ENCODE measurements at places on chromosomes 7 and 10.

DNA sequence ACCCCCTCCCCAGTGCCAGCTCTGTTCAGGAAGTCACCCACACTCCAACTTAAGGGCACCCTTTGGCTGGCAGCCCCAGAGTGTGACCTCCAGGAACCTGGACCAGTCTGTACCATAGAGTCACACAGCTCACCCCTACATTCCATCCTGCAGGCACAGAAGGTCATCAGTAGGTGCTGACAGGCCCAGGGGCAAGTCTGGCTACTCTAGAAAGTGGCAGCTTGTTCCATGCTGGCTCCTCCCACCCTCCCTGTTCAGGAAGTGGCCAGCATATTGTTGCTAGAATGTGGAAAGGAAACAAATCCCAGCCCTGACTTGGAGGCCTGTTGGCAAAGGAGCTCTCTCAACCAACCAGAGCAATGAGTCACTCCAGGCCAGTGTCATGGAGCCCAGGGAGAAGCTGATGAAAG, 3.2 kb upstream of the NCOA4 start:
- no peak for DNase-seq

DNA sequence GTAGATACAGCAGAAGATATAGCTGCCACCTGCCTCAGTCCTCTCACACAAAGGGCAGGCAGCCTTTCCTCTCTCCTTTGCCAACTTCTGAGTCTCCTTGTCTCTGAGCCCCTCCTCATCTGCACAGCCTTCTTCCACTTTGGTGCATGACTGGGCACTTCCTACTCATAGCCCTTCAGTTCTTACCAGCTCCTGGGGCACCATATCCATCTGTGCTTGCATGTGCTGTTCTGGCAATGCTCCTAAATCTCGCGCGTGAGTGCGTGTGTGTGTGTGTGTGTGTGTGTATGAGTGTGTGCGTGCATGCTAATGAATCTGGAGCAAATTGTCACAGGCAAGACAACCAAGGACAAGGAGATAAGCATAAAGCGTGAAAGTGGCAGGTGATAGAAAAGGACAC, 1271.6 kb upstream of the SORCS1 start:
- DNase-seq: no peak

DNA sequence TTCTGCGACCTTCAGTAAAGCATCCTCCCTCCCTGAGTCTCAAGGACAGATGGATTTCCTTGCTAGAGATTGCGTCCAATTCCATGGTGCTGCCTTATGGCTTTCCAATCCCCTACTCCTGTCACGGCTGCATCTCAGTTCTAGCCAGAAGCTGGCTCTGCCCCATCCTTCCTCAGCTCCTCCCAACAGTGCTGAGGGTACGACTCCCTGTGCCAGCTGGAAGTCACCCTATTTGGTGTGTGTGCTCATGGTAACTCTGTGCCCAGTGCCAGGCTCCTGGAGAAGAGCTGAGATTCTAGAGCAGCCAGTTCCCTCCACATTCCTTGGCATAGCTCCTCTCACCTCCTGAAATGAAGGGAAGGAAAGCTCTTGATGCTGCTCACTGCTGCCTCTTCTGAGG, 185.0 kb upstream of the PODXL start:
- DNase-seq: no peak

- DNase-seq: no peak
These were observed 184.3 kb downstream of the NEBL start for GRCh38 chr10:20712774-20713173.

DNA sequence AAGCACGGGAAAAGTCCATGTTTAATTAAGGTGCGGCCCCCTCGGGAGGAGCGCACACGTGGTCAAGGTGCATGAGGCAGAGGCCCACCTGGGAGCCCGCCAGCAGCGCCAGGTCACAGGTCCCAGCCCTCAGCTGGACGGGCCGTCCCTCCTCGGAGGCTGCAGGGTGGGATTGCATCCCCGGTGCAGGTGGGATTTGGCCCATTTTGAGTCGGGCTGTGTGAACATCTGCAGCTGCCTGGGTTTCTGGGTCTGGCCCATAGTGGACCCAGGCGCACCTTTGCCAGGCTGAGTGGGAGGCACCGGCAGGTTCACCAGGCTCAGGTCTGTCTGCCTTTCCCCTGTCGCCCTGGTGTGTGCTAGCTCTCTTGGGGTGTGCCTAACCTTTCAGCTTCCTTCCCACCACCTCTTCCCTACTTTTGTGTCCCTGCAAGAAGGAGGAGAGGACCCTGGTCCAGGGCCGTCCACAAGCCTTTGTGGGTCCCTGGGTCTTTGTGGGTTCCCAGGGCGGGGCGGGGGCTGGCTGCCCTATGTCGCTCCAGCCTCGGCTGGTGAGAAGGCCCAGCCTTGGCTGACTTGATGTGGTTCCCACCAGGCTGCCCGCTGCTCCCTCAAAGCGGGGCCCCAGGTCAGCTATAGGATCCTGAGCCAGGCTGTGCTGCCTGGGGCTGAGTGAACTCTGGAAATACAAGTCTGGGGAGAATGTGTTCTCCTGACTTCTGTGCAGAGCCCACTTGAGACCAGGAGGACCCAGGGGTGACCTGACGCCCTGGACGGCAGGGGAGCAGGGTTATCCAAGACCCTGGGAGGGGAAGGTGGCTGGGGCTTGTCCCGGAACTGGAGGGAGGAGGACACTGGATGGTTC, 186.7 kb upstream of the SHH start:
- no peak for DNase-seq

DNA sequence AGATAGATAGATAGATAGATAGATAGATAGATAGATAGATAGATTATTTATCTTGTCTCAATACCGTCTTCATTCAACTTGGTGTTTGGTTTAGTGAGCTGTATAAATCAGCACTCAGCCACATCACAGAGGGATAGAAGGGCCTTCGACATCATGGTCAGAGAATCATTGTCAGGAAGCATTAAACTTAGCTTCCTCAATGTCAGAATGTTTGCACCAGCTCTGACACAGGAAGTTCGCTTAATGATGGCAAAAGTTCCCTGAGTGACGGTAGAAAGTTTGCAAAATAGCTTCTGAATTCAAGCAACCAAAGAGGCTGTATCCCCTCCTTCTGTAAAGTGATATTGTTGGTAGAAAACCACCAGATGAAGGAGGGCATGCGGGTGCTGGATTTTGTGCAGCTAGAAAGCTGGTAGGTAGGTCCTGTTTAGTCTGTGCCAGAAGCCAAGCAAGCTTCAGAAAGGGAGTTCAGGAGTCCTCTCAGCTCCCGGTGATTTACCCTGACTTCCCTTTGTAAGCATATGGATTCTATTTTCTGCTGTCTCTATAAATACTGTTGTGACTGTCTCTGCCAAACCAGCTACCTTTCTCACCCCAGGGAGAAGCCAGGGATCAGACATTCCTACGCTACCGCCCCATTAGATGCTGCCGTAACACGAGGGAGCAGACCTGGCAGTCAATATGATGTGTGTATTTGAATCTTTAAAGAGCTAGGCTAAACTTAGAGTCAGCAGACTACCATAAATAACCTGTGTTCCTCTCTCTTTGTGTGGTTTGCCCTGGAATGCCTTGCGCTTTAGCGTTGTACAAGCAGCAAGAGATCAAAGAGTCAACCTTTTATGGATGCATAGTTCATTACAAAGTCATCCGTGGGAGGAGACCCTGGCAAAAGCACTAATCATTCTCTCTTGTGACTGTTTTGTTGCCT, 200.5 kb upstream of the KIAA1217 start:
- peak; percentile 21 for DNase-seq

GRCh38 chr10:102868911-102869257, 386 bp upstream of the AS3MT start:
- no peak for DNase-seq

- DNase-seq: no peak
These were observed 13.7 kb upstream of the TSPAN15 start for GRCh38 chr10:69437321-69438259.

GRCh38 chr7:88109612-88110011, 110.2 kb downstream of the SRI start:
- no peak for DNase-seq

- DNase-seq: no peak
These were observed 120.2 kb downstream of the INPP5A start for GRCh38 chr10:132657748-132658147.

DNA sequence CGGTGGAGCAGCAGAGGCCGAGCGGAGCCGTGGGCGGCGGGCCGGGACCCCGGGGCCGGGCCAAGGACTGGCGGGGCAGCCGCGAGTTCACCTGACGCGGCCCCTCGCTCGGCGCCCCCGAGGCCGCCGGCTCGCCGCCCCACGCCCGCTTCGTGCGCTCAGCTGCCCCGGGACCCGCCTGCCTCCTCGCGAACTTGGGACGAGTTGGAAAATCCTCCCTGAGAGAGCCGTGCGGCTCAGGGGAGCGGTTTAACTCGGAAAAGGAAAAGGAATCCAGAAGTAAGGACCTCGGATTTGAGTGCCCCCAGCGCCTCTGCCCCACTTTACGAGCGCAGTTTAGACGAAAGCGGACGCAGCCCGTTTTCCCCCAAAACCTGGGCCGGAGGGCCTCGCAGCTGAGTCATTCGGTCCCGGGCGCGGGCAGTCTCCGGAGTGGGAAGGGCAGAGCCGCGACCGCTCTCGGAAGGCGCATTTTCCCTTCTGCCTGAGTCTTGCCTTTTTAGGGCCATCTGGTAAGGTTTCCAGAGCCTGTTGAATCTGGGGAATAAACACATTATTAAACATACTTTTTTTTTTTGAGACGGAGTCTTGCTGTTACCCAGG, 744 bp downstream of the CREM start:
- DNase-seq: no peak

- no peak for DNase-seq
These were observed 186.6 kb upstream of the PRSS1 start for GRCh38 chr7:142562688-142563087.

DNA sequence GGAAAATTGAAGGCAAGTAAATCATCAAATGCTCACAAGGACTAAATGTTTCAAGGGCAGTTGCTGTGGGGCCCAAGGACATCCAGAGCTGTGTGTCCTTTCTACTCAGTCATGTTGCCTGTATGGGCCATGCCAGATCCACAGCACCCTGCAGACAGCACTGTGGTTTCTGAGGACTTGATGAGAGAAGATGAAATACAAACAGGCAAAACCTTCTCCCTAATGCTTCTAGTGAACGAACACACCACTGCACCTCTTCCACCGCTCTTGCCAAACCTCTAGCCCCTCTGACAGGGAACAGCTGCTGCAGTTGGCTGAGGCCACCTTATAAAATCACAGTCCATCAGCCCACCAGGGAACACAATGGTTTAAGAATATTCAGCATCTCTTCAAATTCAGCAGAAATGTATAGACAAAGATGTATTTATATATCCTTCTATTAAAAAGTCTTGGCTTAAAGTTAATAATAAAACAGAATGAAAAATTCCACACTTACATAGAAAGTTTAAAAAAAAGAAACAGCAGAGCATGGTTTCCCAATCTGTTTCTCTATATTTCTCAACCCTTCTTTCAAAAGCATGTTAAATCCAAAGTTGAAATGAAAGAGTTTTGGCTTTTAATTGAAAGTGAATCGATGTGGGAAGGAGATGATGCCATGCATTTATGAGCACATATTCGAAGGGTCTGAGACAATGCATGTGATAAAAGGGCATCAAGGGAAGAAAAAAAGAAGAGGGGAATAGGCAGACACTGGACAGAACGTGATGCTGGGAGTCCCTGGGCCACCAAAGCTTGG, 14.0 kb downstream of the CYP3A7 start:
- DNase-seq: no peak

- DNase-seq: peak; percentile 45
These were observed 104.7 kb upstream of the EEPD1 start for GRCh38 chr7:36048141-36048901.

- DNase-seq: no peak
These were observed 227.9 kb downstream of the WDR37 start for GRCh38 chr10:1284076-1284475.

GRCh38 chr10:59622320-59623132, 87.1 kb downstream of the SLC16A9 start:
- DNase-seq: peak; percentile 20

GRCh38 chr7:127322832-127323493, 69.5 kb downstream of the ZNF800 start:
- no peak for DNase-seq

GRCh38 chr7:68700414-68700813, 897.9 kb upstream of the AUTS2 start:
- no peak for DNase-seq

GRCh38 chr7:152617056-152617455, 58.9 kb downstream of the XRCC2 start:
- no peak for DNase-seq

- no peak for DNase-seq
These were observed 172.4 kb upstream of the AGR3 start for GRCh38 chr7:17054206-17054605.

DNA sequence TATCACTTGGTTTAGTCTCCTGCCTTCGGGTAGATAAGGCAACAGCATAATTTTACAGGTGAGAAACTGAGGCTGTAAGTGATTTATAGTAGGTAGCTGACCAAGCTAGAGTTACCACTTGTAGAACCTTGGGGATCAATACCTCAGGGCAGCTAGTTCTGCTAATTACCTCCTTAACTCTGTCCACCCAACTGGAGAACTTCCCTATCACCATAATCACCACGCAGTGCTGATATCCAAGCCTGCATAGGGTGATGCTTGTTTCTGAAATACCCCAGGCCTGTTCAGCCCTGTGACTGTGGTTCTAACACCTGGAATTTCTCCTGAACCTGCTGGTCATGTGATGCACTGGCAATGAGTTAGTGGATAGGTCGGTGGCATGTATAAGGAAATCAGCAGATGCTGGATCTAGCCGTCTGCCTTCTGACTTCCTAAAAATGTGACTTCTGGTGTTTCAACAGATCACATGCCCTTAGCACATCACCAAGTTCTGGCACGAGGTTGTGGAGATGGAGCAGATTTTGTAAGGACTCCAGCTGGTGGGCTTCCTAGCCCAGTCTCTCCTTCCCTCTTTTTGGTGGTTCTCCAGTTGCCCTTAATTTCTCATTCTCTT, 15.3 kb downstream of the PLAU start:
- no peak for DNase-seq

DNA sequence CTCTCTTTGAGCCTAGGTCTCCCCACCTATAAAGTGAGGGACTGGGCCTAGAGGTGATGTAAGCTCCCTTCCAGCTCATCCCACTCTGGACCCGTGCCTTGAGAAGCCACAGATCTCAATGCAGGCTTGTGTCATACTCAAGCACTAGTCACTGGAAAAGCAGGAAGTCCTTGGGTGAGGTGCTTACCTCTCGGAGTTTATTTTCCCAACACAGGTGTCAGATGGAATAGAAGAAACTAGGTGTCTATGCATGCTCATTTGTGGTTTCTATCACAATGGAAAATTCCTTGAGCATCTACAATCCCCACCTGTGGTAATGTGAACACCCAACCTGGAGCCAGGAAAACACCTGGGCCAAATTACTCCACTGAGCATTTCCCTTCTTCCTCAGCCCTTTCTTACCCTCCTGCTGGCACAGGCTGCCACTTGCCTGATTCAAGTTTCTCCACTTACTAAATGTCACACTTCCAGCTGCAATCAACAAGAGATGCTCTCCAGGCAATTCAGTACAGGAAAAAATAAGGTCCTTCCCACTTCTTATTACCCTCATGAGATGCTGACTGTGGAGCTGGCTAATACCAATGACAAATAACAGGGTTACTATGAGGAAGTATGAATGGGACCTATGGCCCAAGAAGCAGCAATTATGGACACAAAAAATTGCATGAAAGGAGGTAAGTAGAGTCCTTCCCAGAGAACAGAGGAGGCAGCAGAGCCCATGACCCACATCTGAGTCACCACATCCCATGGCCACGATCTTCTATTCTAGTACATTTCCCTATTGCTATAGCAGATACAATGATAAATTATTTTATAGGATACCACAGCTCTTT, 13.1 kb downstream of the LSM5 start:
- no peak for DNase-seq

- no peak for DNase-seq
These were observed 886.2 kb upstream of the ZWINT start for GRCh38 chr10:57247271-57247670.

Data from HFF-Myc (cell line).